ENCODE measurements at places on chromosomes 11 and 22.

GRCh38 chr11:92854162-92854561 lies 115.3 kb upstream of the MTNR1B start:
- DNase-seq = no peak

- DNase-seq = no peak
Observed at GRCh38 chr11:19812710-19813109, 100.1 kb downstream of the NAV2 start.

DNA sequence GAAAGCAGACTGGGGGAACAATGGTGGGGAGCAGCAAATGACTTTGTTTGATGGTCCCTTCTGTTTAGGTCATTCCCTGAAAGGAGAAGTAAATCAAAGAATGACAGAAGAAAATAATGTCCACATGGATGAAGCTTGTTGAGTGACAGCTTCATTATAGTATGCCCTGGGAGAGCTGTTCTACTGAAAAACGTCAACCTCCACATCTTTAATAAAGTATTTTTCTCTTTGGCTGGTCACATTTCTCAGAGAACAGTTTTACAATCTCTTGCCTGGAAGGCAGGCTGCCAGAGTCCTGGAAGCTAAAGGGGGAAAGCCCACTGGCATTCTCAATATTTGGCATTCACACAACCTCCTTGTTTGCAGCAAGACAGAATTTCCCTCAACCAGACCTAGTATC lies 287.9 kb downstream of the SWAP70 start:
- DNase-seq = no peak

- DNase-seq = no peak
Observed at GRCh38 chr11:20159466-20160381, 551 bp downstream of the DBX1 start.

- no peak for DNase-seq
Observed at GRCh38 chr11:125873881-125874555, 13.4 kb upstream of the HYLS1 start.

DNA sequence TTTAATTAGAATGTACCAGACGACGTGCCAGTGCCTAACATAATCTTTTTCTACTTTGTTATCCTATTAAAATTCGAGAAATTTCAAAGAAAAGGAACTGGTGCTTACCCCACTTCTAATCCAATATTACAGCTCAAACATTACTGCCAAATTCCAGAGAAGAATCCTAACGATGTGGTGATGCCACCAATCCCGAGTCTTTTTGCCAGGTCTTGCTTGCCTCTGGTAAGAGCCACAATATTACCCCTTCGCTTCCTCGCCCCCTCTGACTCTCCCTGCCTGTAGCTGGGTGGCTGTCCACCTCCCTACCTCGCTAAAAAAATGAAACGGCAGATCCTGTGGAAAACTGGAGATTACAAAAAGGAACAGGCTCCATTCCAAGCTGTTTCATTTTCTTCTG lies 49.4 kb upstream of the TBCEL start:
- no peak for DNase-seq

DNA sequence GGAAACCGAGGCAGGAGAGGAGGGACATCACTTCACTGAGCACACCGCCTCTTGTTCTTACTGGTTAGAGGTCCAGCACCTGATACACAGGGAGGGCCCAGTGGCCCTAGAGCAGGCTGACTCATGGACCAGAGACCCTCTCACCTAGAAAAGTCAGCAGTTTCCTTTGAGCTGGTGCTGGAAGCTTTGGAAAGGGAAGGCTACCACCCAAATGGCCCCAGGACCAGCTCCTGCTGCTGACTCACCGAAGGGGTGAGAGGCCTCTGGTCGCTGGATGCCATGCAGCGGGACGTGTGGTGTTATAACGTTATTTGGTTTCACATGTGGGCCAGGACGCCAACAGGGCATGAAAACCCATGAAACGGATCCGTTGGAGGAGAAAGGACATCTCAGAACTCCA lies 3.8 kb downstream of the NADSYN1 start:
- DNase-seq = no peak

DNA sequence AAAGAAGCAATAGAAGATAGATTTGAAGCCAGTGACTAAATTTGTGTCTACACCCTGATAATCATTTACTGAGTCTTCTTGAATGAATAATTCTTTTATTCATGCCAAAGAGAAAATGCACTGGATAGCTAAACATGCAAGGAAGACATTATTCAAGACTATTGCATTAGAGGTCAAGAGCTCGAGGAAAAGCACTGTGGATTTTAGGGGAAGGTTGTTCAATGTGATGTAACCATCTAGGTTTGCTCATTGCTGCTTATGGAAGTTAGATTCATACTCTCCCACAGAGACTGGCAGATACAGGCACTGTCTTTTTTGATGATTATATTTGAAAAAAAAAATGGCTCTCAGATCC lies 682.1 kb downstream of the KCNA4 start:
- DNase-seq = peak; percentile 67

DNA sequence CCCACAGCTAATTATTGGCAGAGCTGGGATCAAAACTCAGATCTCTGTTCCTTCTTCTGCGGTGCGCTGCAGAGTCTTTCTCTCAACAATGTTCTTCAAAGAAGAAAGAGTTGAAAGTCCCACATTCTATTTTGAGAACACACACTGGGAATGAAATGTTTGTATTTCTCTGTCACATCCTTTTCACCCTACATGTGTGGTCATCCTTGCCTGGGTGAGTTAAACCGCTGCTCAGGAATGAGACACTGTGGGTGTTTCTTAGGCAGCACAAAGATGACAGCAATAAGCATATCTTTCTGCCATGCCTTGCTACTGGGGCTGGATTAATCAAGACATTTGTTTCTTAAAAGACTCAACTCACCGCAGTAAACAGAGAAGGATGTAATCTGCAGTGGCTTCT lies 222.6 kb downstream of the LARGE1 start:
- peak; percentile 44 for DNase-seq
